Midbrain (tissue), 1 donor: ENCODE measurements at places on chromosomes 4 and X.

- no peak for DNase-seq
Measured at GRCh38 chr4:175280153-175280552, 362.0 kb downstream of the ADAM29 start.

DNA sequence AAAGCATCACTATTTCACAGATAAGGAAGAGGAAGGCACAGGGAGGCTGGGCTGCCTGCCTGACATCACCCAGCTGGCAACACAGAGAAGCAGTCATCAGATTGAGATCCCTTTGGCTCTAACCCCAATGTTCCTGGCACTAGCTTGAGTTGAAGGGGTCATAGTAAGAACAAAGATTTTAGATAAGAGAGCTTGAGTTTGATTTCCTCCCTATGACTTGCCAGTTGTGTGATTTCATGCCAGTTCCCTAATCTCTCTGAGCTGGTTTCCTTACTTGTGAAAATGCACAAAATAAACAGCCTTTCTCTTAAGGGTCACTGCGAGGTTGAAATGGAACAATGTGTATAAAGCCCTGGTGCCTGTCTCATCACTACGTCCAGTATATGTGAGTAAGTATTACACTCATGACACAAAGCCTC, 475.4 kb upstream of the HS3ST1 start:
- DNase-seq, result no peak

DNA sequence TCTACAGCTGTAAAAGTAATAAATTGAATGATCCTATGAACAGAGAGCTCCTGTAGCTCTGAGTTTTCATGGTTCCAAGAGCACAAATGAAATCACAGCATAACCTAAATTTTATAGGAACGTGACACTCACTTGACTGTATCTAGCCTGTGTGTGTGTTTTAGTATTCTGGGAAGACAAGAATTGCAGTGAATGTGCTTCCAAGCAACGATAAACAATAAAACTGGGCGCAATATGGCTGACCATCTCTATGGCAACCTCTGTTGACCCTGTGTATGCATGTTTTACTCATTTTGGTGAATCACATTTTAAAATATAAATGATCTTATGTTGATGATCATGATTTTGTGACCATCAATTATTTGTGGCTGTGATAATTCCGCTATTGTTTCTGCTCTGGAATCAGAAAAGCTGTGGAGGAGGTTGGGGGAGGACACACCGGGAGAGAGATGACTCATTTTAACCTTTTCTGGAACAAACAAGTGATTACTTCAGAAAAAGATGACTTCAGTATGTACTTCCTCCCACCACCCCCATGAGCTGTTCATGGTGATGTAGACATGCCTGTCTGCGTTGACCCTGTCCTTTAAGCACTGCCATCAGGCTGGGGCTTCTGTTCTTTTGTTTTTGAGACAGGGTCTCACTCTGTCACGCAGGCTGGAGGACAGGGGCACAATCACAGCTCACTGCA, 31.8 kb downstream of the USP11 start:
- no peak for DNase-seq

DNA sequence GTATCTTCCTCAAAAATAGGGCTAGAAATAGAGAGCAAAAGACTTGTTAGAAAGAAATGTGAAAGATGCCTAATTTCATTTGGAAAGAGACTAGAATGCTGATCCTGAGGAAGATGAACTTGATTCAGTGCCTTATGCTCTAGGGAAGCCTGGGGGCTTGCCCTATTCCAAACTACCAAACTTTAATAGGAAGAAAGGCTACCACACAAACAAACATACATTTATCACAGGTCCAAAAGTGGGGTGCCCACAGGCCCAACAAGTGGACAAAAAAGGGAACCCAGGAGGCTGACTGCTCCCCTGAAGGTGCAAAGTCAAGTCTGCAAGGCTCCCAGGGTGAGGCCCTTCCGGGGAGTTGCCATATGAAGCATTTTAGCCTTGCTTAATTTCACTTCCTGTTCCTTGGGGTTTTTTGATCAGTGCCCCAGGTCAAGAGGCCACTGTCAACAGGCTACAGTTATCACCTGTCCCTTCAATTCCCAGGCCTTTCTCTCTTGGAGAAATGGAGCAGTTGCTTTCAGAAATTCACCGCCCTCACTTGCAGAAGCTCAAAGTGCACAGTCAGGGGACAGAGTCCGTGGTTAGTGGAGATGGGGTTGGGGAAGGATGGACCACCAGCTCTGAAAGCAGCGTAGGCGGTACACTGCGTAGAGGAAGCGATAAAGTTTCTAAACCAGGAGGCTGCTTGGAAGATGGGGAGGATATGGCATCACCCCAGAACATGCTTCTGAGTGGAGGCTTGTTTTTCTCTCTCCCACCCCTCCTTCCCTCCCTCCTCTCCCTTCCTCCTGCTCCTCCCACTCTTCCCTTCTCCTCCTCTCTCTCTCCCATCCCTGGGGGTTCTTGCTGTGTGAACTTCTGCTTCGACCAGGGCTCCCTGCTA, 36.4 kb downstream of the TMEM154 start:
- DNase-seq, result no peak

DNA sequence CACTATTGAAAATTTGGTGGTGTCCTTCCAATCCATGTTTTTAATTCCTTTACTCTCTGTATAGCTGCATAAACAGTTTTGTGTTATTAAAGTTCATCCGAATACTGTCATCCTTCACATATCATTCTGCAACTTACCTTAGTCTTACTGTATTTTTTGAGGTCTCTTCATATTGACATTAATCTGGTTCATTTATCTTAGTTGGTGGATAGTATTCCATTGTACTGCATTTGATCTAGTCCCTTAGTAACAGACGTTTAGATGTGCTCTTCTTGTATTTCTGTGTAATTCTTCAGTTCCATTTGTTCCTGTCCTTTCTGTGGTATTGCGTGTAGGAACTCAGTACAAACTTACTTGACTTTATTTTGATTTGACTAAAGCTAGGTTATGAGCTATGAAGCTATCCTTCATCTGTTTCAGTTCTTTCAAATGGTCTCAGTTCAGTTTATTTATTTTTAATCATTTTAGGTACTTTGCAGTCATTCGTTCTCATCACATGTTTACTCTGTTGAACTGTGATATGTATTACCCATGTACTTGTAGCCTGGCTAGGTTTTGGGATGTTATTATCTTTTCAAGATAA, 41.3 kb downstream of the RAPGEF2 start:
- no peak for DNase-seq

DNA sequence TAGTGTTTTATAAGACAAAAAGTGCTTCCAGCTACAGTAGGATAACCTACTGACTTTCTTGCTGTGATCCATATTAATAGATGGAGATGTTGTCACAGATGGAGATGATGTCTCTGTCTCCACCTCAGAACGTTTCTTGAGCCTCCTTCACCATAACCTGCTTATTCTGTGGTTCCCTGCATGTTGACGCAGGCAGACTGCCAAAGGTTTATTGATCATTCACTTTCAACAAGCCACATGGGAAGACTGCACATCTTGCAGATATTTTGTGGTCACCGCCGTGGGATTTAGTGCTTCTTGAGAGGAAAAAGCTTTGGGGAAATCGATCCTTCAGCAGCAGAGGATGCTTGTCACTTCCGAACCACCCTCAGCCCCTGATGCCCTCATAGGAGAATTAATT, 943.0 kb upstream of the PRKX start:
- DNase-seq, result no peak

GRCh38 chr4:25484243-25484721, 107.2 kb downstream of the ANAPC4 start:
- no peak for DNase-seq

GRCh38 chr4:128574706-128575105, 234.8 kb upstream of the JADE1 start:
- DNase-seq, result peak; percentile 89

- DNase-seq, result no peak
Measured at GRCh38 chrX:78653118-78653822, 5.9 kb downstream of the RTL3 start.

GRCh38 chr4:94610145-94610544, 147.6 kb upstream of the BMPR1B start:
- DNase-seq, result no peak

DNA sequence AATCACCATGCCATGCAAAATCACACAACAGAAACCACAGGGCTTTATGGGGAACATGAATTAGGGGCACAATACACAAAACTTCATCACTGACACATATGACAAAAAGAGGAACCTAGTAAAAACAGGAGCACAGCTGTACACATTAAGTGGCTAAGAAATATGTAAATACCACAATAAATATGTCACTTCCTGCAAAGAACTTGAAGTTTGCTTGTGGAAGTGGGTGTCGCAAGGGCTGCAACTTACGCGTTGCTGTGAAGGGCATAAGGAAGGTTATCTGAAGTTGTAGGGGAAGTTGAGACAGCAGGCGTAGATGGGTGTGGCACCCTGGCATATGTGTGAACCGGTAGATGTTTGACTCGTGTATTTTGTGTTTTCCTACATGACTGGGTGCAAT, 42.4 kb downstream of the CLCN4 start:
- DNase-seq, result no peak

DNA sequence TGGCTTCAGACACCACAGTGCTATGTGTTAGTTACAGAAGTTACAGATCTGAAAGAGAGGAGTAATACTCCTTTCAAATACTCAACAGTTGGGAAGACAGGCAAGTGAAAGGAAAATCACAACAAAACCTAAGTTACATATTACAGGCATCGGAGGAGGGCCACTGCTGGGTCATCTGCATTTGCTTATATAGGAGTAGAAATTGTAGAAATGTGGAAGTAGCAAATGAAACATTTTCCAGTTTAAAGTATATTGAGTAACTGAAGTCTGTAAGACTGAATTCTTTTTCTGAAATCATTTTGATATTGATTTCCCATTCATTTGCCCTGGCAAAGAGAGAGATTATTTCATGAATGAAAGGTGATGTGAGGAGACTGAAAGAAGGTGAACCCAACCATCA, 201.7 kb downstream of the SPRY1 start:
- no peak for DNase-seq
